Fibroblast of skin of right biceps (primary cell): ENCODE measurements at places on chromosomes 7 and 10.

GRCh38 chr7:28811701-28812430 is 146.3 kb downstream of the TRIL start:
- DNase-seq = no peak

GRCh38 chr7:128807191-128807590 is 15.4 kb downstream of the CCDC136 start:
- DNase-seq = no peak

GRCh38 chr10:117546020-117546580 is 3.6 kb downstream of the EMX2 start:
- DNase-seq = peak; percentile 63

DNA sequence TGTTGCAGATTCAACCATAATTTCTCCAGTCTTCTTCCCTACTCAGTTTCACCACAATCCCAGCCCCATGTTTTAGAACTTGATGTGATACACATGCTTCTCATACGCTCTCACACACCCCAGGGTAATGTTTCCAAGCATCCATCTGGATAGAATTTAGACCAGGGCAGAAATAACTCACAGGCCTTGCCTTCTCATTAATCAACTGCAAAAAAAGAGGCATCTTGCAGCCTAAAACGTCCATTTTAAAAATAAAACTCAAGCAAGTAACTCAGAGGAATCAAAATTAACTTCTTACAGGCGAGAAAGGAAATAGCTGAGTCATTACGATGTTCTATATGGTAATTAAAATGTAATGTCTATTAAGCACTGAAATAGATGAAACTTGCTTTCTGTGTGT is 127.2 kb upstream of the RSU1 start:
- peak; percentile 94 for DNase-seq

- DNase-seq = no peak
These were observed 166.4 kb downstream of the COBL start for GRCh38 chr7:51150193-51150592.

DNA sequence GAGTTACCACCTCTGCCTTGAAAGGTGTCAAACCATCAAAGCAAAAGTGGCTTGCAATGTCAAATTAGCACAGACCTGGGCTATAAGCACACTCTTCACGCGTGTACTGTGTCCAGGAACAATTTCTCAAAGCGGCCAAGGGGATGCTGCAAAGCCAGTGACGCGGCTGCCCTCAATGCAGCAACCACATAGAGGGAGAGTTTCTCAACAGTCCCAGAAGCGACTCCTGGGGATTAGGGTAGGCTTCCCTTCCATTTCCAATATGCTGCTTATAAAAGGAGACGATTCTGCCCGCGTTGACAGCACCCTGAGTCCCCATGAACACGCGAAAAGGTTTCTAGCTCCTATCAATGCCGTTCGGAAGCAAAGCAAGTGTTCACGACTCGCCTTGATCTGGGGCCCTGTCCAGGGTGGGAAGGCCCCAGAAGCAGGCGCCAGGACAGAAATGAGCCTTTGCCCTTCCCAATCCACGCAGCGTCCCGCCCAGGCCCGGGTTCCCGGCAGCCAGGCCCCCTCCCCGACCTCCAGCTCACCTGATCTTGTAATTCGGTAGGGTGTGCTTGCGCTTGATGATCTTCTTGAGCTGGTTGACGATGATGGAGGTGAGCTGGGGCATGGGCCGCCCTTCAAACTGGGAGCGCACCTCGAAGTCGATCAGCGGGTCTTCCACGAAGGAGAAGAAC is 1.3 kb downstream of the PDZD8 start:
- DNase-seq = peak; percentile 53

DNA sequence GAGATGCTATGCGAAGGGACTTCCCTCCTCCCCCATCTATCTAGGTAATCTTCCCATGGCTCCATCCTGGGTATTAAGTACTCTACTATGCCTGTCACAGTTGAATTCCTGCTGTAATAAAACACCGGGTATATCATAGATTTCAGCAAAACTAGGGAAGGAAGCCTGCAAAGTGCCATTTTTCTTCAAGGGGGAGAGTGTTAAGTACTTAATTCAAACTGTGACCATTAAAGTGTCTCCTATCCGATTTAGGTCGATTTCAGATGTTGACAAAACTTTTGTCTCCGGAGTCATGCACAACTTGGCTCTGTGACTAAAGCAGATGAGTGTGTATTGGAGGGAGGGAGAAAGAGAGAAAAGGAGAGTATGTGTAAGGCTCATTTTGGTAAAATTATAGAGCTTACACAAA is 4.6 kb downstream of the HOXA4 start:
- no peak for DNase-seq

DNA sequence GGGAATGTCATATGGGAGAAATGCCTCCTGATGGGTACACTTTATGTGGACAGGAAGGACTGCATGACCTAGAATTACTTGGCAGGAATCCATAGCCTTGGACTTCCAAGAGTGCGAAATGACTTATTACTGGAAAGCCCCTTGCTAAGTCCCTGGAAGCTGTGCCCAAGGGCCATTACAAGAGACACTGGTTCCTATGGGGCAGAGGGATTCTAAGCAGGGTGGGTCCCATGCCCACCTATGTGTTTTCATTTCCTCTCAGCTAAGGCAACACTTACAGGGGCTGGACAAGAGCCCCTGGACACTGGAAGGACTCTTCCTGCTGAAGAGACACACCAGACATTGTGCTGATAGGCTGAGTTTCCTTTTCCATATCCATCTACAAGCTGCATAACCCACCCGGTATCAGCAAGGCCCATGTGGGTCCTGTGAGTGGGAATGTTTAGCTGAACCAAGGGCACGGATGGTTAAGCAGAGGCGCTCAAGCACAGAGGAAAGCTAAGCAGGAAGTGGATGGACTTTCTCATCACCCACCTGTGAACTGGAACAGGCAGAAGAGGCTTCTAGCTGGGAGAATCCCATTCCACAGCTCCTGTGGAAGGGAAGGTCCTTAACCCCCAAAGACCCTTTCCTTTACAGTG is 56.2 kb downstream of the XPNPEP1 start:
- no peak for DNase-seq

- DNase-seq = no peak
These were observed 52.9 kb downstream of the VIPR2 start for GRCh38 chr7:159091480-159092475.

DNA sequence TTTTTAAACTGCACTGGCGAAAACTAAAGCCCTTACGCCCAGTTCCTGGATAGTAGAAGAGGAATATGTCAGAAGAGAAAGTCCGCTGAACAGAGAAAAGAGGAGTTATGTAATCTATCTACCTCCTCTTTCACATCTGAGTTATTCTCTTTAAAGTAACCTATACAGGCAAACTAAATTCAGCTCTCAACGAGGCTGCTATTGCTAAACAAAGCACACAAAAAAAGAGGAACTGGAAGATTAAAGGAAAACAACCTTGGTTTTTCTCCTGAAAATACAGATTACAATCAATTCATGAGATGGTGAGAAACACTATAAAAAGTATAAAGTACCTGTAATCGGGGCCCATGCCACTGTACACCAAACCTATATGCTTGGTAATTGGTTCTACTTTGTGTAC is 5.8 kb downstream of the PSMA2 start:
- DNase-seq = no peak

GRCh38 chr10:95360122-95360714 is 69.4 kb upstream of the PDLIM1 start:
- DNase-seq = peak; percentile 27
